Activated CD4-positive, alpha-beta T cell treated with anti-CD3 and anti-CD28 coated beads, Interleukin-2, amount 10 ng/mL, durations not matched to agents 24 days and 14 days (primary cell): ENCODE measurements at places on chromosomes 16 and 17. TPM values are rescaled to one million over a fixed set of nuclear protein-coding genes. Genes with fewer than 3 reads are reported as not detected.

- peak; percentile 69 for DNase-seq
Observed at GRCh38 chr17:83119987-83120864, 40.8 kb downstream of the METRNL start.

- DNase-seq, result no peak
Observed at GRCh38 chr16:19518388-19518787, 3.5 kb downstream of the GDE1 start.

- DNase-seq, result no peak
Observed at GRCh38 chr16:19396555-19397011, 21.1 kb upstream of the TMC5 start.

Gene SLC2A4
- total RNA-seq, result 0.17 and 0.37 TPM in 2 replicates

Gene AARSD1
- total RNA-seq, result 78.2 and 78.4 TPM in 2 replicates

- no peak for DNase-seq
Observed at GRCh38 chr16:52069866-52070265, 477.1 kb downstream of the TOX3 start.

DNA sequence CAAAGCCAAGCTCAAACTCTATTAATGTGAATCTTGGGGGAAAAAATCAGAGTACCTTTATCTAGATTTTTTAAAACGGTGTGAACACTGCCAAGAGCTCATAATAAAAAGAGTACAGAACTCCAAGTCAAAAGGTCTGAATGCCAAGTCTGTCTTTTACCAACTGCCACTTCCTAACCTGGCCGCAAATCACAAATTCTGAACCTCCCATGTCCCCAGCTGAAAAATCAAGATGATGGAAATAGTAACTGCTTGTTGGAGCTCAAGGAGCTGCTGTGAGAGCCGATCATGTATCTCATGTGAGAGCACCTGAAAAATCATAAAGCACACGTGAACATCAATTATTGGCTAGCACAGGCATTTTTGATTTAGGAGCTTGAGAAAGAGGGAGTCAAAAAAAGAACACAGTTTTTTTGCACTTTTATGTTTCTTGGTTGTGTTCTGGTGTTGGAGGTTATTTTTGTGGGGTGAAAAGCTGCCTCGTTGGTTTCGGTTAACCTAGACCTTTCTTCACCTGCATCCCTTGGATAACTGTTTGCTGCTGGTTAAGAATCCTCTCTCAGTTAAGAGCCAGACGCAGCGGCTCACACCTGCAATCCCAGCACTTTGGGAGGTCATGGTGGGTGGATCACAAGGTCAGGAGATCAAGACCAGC lies 50.5 kb downstream of the GAS7 start:
- DNase-seq, result no peak

Gene ACSM2A
- total RNA-seq, result 0.17 TPM in 1 of 2 replicates, not detected in the other

GRCh38 chr16:89582614-89583196 lies 7.1 kb downstream of the CPNE7 start:
- no peak for DNase-seq

Gene MMP25
- total RNA-seq, result 8.1 and 10.2 TPM in 2 replicates

GRCh38 chr17:69331756-69332155 lies 4.8 kb upstream of the ABCA5 start:
- DNase-seq, result no peak

- DNase-seq, result no peak
Observed at GRCh38 chr16:27474921-27475320, 72.9 kb downstream of the IL21R start.

DNA sequence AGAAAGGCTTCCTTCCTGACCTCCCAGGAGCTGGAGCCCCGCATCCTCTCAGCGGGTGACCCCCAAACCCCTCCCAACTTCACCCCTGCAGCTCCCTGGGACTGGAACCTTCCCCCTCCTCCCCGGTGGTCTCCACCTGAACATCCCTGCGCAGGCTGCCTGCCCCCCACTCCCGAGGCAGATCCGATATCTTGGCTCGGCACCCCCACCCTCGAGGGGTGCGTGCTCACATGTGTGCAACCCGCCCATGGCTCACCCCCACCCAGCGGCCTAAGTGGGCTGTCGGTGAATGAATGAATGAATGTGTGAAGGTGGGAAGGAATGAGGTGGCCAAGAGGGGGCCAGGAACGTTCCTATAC lies 39.7 kb downstream of the SLC7A5 start:
- DNase-seq, result no peak

Gene KRTAP4-6
- not detected in 2 replicates for total RNA-seq

Gene PLXDC1
- 0.16 and 0.43 TPM in 2 replicates for total RNA-seq

- DNase-seq, result no peak
Observed at GRCh38 chr17:80997424-80998117, 5.9 kb downstream of the CHMP6 start.

DNA sequence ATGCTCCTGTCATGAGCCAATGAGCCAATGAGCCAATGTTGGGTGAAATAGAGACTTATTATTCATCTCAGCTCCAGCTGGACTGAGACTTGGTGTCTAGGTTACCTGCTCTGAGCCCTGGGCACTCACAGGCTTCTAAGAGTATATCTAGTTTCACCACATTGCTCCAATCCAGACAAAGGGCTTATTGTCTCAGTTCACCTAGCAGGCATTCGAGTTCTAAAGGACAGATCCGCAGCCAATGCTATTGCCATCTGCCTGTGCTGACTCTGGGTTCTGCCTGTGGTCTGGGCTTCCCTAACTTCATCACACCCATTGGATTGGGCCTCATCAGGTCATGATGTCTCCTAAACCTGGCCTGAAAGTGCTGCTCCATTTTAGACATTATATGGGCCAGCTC lies 66.1 kb upstream of the HS3ST4 start:
- DNase-seq, result no peak

GRCh38 chr17:8417806-8418205 lies 17.9 kb upstream of the NDEL1 start:
- no peak for DNase-seq

DNA sequence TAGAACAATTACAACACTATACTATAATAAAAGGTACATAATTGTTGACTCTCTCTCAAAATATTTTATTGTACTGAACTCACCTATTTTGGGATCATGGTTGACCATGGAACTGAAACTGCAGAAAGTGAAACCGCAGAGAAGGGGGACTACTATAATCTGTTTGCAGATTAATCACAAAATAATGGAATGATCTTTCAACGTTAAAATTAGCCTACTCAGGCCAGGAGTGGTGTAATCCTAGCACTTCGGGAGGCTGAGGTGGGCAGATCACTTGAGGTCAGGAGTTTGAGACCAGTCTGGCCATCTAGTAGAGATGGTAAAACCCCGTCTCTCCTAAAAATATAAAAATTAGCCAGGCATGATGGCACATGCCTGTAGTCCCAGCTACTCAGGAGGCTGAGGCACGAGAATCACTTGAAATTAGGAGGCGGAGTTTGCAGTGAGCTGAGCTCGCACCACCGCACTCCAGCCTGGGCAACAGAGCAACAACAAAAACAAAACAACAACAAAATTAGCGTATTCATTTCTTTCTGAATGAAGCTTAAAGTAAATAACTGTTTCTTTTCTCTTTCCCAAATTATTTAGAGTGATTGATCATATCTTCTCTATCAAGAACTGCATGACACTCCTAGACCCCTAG lies 45.6 kb downstream of the IKZF3 start:
- DNase-seq, result peak; percentile 61
